ENCODE measurements at places on chromosomes 1 and 21.

GRCh38 chr1:66492424-66492823 is 41.5 kb upstream of the SGIP1 start:
- no peak for DNase-seq

GRCh38 chr1:44442791-44443190 is 37.7 kb downstream of the RNF220 start:
- no peak for DNase-seq

DNA sequence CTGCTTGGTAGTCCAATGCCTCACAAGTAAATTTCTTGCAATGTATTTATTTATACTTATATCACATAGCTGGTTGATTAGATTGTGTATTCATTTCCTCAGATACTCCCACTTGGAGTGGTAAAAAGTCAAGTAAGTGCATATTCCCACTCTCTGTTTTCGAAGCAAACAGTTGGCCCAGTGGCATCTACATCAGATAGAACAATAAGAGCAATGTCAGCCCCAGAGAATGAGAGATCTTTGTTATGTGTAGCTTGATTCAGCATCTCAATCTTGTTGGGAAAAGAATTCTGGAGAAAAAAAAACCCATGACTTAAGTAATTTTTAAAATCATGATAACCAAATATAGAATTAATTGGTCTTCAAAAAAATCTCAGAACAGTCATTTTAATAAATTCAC is 25.5 kb downstream of the RGL1 start:
- no peak for DNase-seq

GRCh38 chr1:58805716-58806571 is 22.1 kb upstream of the JUN start:
- no peak for DNase-seq

- no peak for DNase-seq
Measured at GRCh38 chr1:222786121-222786520, 28.7 kb upstream of the DISP1 start.

- DNase-seq, result peak; percentile 11
Measured at GRCh38 chr1:59814901-59815825, at the start of gene HOOK1. Gene HOOK1, plus strand, starts transcription at chr1:59814949. Its CDS starts 169 bp downstream, at chr1:59815118.

DNA sequence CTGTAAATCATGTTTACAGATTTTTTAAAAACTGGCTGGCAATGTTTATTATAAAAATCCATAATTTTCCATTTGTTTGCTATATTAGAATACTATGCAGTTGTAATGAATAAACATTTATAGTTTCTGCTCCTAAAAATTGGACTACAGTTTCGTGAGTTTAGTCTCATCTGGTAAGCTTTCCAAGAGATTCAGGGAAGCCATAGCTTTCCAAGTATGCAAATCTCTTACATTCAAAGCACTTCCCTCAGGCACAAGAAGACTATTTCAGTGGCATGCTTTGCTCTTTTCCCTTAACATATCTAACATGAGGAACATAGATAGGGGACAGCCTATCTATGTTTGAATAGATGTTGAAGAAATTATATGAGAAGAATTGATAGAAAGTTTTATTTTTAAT is 77.2 kb downstream of the ADGRL2 start:
- no peak for DNase-seq

GRCh38 chr1:5611851-5612250 is 380.4 kb downstream of the NPHP4 start:
- DNase-seq, result no peak

DNA sequence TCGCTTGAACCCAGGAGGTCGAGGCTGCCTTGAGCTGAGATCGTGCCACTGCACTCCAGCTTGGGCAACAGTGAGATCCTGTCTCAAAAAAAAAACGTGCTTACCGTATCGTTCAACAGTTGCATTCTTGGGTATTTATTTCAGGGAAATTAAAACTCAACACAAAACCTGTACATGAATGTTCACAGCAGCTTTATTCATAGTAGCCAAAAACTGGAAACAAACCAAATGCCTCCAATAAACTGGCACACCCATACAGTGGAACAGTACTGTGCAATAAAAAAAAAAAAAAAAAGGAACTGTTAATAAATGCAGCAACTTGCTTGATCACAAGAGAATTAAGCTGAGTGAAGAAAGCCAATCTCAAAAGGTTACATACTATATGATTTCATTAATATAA is 6.7 kb downstream of the KHDRBS1 start:
- no peak for DNase-seq

DNA sequence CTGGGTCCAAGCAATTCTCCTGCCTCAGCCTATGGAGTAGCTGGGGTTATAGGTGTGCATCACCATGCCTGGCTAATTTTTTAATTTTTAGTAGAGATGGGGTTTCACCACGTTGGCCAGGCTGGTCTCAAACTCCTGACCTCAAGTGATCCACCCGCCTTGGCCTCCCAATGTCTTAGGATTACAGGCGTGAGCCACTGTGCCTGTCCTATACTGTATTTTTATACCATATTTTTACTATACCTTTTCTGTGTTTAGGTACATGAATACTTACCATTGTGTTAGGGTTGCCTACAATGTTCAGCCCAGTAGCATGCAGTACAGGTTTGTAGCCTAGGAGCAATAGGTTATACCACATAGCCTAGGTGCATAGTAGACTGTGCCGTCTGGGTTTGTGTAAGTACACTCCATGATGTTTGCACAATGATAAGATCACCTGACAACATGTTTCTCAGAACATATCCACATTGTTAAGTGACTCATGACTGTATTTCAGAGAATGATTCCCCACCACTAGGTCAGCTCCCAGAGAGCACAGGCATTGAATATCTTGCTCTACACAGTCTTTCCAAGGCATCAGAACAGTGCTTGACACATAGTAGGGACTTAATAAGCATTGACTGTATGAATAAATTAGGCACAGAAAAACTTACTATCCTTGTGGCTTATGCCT is 6.0 kb upstream of the CITED4 start:
- DNase-seq, result no peak

DNA sequence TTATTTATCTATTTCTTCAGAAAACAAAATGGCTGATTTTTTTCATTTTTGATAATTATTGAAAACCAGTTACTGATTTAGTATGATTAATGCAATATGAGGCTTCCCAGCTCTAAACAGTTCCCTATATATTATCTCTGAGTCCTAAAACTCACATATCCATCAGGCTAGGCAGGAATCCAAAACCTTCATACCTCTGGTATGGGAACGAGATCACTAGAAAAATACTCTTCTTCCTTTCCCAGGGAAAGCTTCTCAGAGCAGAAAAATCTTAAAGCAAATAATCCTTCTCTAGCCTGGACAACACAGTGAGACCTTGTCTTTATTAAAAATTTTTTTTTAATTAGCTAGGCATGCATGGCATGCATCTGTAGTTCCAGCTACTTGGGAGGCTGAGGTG is 42.5 kb downstream of the KDM5B start:
- no peak for DNase-seq

DNA sequence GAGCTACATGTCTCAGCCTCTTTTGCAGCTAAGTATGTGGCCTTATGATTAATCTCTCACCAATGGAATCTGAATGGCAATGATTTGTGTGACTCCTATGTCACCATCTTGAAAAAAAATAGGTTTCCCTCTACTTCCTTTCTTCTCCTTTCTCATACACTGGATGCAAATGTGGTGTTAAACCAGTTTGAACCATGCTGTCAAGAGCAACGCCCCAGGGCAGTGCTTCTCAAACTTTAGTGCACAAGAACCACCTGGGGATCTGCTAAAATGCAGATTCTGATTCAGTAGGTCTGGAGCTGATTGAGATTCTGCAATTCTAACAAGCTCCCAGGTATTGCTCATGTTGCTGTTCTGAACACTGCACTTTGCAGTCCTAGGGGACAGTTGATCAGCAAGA is 44.7 kb upstream of the ZNF644 start:
- no peak for DNase-seq

DNA sequence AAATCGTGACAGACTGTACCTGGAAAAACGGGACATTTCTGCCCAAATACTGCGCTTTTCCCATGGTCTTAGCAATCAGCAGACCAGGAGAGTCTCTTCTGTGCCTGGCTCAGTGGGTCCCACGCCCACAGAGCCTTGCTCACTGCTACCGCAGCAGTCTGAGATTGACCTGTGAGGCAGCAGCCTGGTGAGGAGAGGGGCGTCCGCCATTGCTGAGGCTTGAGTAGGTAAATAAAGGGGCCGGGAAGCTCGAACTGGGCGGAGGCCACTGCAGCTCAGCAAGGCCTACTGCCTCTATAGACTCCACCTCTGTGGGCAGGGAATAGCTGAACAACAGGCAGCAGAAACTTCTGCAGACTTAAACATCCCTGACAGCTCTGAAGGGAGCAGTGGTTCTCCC is 203.1 kb downstream of the DENND1B start:
- no peak for DNase-seq

GRCh38 chr1:107342316-107342715 is 201.5 kb downstream of the NTNG1 start:
- no peak for DNase-seq

- no peak for DNase-seq
Measured at GRCh38 chr1:8764293-8764937, 53.0 kb downstream of the RERE start.

GRCh38 chr1:99820546-99820945 is 29.6 kb upstream of the AGL start:
- peak; percentile 27 for DNase-seq

GRCh38 chr1:66982561-66983260 is 57.9 kb downstream of the MIER1 start:
- no peak for DNase-seq

DNA sequence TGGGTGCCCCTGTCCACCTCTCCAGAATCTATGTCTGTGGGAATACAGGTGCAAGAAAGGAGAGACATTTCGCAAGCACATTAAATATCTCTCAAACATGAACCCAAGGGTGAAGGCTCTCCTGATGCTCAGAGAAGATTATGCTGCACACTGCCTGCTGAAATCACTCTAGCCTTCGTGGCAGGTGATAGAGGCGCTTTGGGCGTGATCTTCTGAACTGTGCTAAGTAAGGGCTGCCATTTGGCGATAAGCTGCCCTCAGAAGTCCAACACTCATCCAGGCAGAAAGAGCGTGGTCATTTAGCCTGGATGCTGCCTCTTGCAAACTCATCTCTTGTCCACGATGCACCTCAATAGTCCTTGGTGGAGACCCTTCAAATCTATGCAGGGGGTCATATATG is 241.9 kb downstream of the KAZN start:
- no peak for DNase-seq

GRCh38 chr1:67204298-67204980 is 38.2 kb downstream of the IL23R start:
- no peak for DNase-seq

- DNase-seq, result peak; percentile 31
Measured at GRCh38 chr1:108561689-108562326, 1.9 kb downstream of the EEIG2 start.

- no peak for DNase-seq
Measured at GRCh38 chr1:67570486-67571143, 114.4 kb upstream of the GADD45A start.

DNA sequence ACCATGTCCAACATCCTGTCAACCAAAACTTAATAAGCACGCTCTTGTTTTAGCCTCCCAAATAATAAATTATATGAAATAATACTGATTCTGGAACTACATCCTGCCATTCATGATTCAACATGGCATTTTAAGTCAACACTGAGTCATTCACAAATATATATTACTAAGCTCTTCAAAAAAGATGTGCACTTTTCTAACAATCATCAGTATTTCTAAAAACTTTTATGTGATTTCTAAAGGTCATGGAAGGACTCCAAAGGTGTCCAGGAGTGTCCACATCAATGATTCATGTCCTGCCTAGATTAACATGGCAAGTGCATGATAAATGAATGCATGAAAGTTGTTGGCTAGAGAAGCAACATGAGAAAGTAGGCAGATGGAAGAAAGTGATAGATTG is 51.6 kb downstream of the NEGR1 start:
- DNase-seq, result no peak

DNA sequence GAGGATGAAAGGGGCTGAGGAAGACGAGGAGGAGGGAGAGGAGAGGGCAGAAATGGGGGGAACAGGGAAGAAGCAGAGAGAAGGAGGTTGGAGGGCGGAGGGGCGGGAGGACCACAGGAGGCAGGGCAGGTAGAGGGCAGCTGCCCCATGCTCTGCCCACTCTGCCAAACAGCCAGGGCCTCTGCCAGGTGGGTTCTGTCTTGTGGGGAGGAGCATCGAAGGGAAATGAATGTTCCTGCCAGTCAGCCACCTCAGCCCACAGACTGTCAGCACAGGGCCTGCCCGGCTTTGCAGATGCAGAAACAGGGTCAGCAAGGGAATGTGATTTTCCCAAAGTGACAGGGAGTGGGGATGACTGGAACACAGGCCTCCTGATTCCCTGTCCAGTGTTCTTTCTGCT is 82.6 kb downstream of the GRIK3 start:
- DNase-seq, result no peak

DNA sequence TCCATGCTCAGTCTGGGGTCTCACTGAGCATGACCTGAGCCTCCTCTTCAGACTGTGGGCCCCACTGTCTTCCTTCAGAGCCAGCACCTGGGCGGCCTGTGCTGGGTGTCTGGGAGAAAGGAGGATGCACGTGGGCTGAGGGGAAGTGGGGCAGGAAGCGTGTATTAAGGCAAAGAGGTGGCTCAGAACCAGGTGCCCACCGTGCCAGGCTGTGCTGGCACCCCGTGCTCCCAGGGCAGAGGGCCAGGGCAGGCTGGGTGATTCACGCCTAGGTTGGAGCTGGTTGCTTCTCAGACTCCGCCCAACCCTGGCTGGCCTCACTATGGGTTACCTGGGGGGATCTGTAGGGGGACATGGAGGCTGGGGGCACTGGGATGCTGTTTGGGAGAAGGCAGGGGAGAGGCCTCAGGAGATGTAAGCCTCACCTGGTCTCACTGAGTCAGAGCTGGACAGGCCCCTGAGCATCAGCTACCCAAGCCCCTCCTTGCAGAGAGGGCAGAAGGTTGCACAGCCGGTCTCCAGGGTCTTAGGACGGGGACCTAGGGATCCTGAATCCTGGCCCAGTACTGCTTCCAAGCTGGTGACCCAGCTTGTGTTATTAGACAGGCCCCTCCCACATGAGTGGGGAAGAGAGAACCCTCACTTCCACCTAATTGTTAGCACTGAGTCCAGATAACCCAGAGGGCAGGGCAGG is 18.6 kb upstream of the PADI1 start:
- no peak for DNase-seq

DNA sequence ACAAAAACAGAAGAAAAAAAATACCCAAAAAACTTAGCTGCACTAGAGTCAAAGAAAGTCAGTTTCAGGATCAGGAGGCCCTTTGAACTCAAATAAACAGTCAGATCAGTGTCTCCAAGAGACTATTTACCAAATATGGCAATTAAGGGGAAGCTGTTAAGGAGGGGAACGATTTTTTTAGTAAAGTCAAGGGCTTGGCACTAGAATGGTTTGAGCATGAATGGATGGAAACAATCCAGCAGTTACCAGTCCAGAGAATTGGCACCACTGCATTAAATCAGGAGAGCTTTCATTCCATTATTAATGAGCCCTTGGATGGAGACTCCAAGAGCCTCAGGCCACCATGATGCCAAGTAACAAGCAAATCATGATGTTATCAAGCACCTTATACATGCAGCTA is 7.2 kb downstream of the TRAPPC3 start:
- DNase-seq, result no peak

- DNase-seq, result no peak
Measured at GRCh38 chr1:16155537-16156410, at the start of gene EPHA2. Gene EPHA2, minus strand, starts transcription at chr1:16156069. Its CDS starts 137 bp downstream, at chr1:16155932.

All from GM12891 (cell line).